RWPE1 (cell line): ENCODE measurements at places on chromosomes 16 and 17.

DNA sequence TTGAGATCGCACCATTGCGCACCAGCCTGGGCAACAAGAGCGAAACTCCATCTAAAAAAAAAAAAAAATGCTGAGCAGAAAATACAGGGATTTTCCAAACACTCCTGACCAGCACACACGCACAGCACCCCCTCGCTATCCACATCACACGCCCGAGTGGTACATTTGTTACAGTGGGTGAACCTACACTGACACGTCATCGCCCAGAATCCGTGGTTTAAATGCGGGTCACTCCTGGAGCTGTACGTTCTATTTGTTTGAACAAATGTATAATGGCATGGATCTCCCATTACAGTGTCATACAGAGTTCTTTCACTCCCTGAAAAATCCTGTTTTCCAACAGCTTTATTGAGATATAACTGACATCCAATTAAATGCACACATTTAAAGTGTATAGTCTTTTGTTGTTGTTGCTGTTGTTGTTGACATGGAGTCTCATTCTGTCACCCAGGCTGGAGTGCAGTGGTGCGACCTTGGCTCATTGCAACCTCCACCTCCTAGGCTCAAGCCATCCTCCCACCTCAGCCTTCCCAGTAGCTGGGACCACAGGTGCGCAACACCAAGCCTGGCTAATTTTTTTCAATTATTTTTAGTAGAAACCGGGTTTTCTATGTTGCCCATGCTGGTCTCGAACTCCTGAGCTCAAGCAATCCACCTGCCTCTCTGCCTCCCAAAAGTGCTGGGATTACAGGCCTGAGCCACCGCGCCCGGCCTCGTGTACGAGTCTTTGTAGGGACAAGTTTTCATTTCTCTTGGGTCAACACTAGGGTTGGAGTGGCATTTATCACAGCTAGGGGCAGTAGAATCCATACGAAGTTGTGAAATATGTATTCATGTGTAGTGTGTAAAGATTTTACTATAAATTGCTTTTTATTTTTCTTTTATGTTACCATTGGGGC lies 4.4 kb upstream of the CARHSP1 start:
- DNase-seq: no peak

- DNase-seq: no peak
Measured at GRCh38 chr16:15810411-15810810, 46.4 kb downstream of the MYH11 start.

GRCh38 chr16:57475711-57476339 lies 10.5 kb downstream of the DOK4 start:
- DNase-seq: no peak

GRCh38 chr16:12573730-12574383 lies 229.8 kb downstream of the CPPED1 start:
- peak; percentile 54 for DNase-seq

DNA sequence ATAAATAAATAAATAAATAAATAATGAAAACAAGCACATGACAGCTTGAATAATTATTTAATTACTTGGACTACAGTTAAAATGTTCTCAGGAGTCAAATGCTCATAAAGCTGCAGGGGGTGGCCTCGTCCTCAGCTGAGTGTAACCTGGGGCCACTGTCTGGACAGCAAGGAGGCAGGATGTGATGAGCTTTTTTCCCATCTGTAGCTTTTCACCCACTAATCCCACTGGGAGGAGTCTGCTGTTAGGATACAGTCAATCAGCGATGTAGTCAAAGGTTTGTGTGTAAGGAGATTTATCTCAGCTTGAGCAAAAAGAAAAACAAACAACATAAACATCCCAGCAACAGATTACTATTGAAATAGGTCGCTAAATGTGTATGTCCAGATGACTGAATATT lies 22.5 kb downstream of the ZCCHC14 start:
- no peak for DNase-seq

- no peak for DNase-seq
Measured at GRCh38 chr16:12459391-12460063, 344.2 kb downstream of the CPPED1 start.

- no peak for DNase-seq
Measured at GRCh38 chr16:85894266-85894665, 4.7 kb upstream of the IRF8 start.

DNA sequence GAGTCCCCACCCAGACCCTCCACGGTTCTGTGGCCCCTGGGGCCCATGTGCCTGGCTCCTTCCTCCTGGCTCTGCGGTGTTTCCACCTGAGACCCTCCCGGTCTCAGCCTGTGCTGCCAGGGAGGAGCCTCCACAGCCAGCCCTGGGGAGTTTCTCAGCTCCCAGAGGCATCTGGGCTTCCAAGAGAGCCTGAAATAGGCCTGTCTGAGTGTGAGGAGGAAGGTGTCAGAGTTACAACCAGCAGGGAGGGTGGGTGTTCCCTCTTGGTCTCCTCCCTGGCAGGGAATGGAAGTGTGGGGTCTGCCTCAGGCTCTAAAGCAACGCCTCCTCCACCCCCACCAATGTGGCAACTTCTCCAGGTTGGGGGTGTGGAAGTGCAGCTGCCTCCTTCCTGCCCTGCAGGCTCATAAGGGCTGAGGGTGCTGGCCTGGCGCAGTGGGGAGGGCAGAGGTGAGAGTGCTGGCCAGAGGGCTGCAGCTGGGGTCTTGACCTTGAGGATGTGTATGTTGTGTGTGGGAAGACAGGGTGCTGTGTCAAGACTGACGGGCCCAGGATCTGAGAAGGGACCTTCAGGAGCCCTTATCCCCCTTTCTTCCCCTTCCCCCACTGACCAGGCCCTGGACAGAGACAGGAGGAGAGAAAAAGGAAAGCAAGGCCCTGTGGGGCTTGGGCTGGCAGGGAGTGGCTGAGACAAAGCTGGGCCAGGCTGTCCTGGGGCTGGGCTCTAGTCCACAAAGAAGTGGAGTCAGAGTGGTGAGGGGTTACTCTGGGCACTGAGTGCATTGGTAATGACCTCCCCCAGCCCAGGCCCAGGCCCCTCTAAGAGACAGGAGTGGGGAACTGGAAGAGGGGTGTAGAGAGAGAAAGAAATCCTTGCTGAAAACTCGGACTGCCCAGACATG lies 2.4 kb downstream of the CYGB start:
- DNase-seq: no peak

- no peak for DNase-seq
Measured at GRCh38 chr17:379531-380465, 27.2 kb upstream of the RPH3AL start.

- DNase-seq: no peak
Measured at GRCh38 chr17:20159406-20160069, 150.4 kb downstream of the SPECC1 start.

DNA sequence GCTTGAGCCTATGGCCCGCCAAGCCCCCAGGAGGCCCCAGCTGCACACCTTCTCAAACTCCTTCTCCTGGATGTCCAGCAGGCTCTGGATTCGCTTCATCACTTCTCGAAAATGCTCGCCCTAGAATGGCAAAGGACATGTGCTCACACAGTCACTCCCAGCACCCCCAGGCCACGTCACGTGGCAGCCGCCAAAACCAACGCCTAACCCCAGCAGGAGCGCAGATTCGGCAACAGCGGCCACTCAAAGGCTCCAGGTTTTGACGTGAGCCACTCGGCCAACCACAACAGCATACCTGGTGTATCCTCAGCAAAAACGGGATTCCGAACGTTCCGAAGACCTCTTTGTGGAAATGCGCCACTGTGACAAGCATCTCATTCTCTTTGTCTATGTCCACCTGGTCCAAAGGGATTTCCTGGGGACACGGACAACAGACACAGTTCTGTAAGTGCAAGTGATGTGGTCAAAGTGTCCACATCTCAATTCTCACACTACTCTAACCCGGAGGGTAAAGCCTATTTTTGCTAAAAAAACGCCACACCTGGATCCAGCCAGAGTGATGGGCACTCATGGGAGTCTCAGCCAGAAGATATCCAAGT lies 12.7 kb downstream of the LITAFD start:
- no peak for DNase-seq

DNA sequence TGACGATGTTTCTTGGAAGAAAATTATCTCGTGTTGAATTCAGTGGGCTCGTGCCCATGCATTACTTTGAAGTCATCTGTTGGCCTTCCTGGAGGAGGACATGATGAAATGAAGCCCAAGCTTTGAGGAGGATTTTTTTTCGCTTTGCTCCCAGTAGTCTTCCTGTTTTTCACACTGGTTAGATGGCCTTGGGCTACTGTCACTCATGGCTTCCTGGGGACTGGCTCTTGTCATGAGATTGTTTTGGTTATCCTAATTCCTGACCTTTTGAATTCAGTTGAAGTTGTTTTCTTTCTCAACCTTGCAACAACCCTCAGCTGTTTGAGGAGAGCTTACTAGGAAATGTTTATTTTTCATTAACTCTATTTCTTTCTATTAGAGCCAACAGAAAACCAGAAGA lies 430.7 kb downstream of the HS3ST3B1 start:
- DNase-seq: no peak

DNA sequence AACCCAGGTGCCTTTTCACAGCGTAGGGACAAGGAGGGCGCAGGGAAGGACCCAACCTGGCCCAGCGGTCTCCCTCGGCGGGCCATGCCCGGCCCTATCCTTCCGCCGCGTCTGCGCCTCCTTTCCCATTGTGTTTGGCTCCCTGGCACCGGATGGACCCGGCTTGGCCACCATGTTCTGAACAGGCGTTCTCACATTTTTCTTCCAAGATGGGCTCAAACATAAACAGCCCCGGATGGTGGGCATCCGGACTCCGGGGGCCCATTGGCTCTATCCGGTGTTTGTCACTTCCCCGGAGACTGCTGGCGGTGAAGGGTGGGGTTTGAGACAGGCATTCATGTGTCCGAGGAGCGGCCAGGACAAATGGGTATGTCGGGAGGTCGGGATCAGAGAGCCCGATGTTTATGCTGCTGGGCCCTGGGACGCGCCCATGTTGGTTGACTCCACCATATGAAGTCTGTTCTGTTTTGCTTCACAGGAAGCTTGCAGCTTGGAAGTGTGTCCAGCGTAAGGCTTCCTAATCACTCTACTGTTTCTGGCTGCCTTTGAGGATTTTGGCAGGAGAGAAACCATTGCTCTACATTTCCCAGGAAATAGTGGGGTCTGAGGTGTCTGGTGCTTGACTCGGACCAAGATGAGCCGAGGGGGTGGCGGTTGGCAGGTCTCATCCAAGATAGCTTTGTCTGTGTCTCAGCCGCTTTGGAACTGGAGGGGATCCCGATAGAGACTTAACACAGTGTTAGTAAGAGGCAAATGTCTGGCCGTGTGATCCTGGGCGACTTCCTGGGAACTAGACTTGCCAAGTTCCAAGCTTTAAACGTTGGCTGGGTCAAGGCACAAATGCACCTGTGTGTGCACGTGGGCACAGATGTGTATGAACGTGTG lies 188.3 kb downstream of the IRF8 start:
- DNase-seq: no peak

DNA sequence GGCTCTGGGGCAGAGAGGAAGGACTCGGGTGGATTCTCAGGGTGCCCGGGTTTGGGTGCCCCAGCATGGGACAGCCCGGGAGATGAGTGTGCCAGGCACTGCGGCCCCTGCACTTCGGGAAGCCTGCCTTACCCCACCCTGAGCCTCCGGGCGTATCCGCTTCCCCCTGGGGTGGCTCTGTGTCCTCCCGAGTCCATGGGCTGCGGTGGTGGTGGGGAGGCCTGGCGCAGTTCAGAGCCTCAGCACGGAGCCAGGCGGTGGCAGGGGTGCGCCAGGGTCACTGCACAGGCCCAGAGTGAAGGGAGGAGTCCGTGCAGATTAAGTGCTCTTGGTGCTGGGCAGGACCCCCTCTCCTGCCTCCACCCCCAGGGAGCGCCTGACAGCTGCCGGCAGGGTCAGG lies 20.7 kb downstream of the MYBBP1A start:
- DNase-seq: no peak

- DNase-seq: no peak
Measured at GRCh38 chr16:67504031-67505021, 21.0 kb upstream of the AGRP start.

DNA sequence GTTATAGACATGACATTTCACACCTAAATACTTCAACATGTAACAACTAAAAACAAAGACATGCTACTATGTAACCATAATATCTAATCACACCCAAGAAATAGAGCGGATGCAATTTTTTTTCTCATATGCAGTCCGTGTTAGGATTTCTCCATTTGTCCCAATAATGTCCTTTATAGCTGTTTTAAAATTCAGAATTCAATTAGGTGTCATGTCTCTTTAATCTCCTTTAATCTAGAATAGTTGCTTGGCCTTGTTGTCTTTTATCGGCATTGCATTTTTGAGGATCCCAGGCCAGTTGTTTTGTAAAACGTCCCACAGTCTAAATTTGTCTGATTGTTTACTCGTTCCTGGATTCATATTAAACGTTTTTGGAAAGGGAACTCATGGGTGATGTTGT lies 14.5 kb downstream of the MRC2 start:
- DNase-seq: no peak

DNA sequence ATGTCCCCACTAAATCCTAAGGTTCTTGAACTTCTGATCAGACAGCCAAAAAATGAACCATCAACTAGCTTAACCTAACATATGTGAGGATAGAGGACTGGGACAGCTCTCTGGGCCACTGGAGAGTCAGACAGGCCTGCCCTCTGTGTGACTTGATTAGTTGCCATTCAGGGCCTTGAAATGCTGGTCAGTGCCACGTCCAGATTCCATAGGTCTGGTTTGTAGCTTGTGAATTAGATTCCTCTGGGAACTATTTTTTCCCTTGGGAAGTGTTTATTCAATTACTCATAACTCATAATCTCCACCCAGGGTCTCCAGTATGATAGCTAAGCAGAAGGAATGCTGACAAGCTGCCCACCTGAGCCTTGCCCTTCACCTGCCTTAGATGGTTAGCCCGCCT lies 48.2 kb downstream of the IGF2BP1 start:
- DNase-seq: no peak

DNA sequence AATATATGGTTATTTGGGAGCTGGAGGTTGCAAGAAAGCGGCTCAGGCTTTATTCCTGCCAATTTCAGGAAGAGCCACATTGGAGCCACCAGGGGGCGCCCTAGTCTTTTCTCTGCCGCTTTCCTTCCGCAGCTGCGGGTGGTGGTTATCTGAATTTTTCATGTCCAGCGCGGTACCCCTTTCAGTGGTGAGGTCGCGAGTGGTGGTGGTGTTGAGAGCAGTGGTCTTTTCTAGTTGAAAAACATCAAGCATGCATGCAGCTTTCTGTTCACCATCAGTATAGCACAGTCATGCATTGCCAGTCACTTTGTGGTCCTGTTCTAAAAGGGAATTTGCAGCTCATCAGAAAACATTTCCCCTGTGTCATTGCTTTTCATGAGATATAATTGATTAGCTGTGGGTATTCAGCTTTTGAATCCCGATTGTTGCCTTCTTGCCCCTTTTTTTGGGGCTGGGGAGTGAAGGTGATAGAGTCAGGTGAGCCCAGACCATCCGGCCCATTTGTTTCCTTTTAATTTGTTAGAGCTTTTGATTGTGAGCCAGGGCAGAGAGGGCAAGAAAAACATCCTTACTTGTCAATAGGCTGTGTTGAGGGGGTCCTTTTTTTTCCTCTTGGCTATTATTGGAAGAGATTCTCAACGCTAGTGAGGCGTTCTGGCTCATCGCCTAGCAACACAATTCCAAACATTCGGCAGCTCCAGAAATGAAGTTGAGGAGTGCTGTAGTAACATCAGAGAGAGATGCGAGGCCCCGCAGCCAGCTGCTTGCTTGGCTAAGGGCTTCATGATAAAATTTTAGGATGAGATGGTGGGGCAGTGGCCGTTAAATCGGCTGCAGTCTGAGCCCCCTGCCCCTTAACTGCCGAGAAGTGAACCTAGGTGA lies 119.0 kb downstream of the SNX29 start:
- peak; percentile 45 for DNase-seq

- DNase-seq: no peak
Measured at GRCh38 chr17:80393961-80394360, 21.0 kb upstream of the ENDOV start.
